ENCODE measurements at places on chromosomes 1 and 21.
A peak's percentile ranks its signal among the peaks of the same experiment; 100 is the strongest.

GRCh38 chr1:168227620-168228019 lies 1.8 kb downstream of the SFT2D2 start:
- peak; percentile 67 for DNase-seq

- DNase-seq = peak; percentile 92
Measured at GRCh38 chr1:55127827-55128343, 87.3 kb downstream of the USP24 start.

DNA sequence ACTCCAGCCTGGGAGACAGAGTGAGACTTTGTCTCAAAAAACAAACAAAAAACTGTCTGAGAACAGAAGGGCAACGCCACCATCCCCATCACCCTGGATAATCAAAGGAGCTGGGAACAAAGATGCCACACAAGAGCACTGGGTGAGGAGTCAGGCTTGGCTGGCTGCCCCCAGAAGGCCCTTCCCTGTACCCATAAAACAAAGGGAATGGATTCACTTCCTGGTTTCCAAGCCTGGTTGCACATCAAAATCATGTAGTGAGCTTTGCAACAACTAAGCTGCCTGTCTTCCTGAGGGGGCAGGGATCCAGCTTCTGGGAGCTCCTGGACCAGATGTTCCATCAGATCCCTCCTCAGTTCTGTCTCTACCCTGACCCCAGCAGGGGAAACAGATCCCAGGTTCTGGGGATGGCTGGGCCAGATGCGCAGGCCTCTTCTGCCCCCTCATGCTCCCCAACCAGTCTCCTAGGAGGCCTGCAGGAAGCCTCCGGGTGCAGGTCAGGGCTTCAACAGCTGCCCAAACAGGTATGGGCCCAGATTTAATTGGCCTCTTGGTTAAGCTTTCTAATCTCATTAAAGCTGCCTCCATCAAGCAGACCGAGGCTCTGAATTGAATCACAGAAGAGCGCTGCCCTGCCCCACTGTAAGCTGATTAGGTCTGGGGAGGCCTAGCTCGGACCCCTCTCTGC lies 97.8 kb downstream of the MRPL37 start:
- DNase-seq = no peak

DNA sequence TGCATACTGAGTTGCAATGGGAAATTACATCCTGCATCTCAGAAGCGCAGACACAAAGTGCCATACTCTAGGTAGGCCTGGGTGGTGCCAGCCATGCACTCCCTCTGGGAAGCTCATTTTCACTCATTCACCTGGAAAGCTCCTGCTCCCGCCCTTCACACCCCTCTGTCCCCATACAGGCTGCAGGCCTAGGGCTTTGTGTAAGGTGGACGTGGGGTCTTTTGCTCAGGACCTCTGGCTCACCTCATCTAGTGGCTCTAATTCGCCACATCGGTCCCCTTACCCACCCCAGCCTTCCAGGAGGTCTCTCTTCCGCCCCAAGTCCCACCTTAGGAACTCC lies 751 bp downstream of the MRPS15 start:
- no peak for DNase-seq

GRCh38 chr1:238350471-238350870 lies 459.7 kb upstream of the ZP4 start:
- DNase-seq = no peak

GRCh38 chr1:202014915-202015661 lies 4.7 kb downstream of the ELF3 start:
- DNase-seq = no peak

GRCh38 chr1:196619721-196620120 lies 11.5 kb upstream of the KCNT2 start:
- no peak for DNase-seq

- DNase-seq = no peak
Measured at GRCh38 chr21:44753357-44753756, 42.0 kb upstream of the TSPEAR start.

DNA sequence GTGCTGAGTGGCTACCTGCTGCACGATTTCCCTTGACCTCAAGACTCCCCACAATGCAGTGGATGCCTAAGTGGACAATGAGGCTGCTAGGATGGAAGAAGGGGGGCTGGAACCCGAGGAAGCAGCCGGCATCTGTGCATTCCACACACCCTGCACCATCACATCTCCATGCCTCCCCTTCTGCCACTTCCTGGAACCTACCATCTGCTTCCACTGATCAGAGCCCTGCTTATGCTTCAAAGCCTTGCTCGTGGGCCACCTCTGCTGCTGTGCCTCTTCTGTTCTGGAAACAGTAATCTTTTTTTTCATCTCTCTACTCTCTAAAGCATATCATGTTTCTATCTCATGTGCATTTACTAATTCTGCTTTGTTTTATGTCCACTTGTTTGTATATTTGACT lies 66.2 kb upstream of the WDR26 start:
- no peak for DNase-seq

DNA sequence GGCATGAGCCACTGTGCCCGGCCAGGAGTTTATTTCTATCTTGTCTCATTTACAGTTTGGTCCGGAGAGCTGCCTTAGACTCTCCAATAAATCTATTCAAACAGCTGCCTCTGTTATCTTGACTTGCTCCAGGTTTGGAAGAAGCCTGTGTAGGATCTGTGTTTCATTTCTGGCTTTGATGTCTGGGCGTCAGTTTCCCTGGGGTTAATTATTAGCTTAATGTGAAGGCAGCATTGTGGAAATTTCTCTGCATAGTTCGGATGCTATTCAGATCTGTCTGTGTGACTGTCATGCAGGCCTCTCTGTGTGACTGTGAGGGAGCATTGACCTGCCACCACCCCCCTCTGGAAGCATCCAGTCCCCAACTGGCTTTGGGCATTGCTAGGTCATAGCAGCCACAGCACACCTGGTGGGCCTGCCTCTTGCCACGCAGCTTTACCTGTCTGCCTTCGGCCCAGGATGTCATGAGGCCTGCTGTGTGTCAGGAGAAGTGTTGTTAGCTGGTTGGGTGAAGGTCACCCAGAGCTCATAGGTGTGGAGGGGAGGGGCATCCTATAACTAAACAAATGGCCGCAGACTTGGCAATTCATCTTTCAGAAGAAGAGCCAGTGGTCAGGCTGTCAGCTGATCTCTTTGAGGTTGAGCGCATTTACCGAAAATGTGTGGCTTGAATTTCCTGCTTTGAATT lies 9.8 kb downstream of the IFNGR2 start:
- DNase-seq = no peak

DNA sequence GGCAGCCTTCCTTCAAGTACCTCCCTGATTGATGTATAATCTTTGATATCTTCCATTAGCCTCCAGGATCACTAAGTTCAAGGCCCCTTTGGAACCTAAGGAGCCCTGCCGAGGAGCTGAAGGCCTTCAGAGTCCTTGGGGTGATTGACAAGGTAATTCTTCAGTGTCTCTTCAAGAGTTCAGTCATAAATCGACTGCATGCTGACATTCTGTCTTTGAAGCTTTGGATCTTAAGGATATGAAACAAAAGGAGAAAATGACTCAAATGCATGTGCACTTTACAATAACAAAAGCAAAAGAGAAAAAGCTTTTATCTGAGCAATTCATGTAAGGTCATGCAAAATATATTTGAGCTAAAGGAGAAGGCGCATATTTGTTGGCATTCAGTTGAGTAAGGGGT lies 125.3 kb downstream of the RPS6KC1 start:
- no peak for DNase-seq

- DNase-seq = peak; percentile 69
Measured at GRCh38 chr1:157147906-157148700, 9.9 kb upstream of the ETV3 start.

GRCh38 chr1:78210175-78210574 lies 164.4 kb downstream of the GIPC2 start:
- peak; percentile 77 for DNase-seq

GRCh38 chr1:25038699-25039098 lies 108.6 kb upstream of the RUNX3 start:
- DNase-seq = no peak

DNA sequence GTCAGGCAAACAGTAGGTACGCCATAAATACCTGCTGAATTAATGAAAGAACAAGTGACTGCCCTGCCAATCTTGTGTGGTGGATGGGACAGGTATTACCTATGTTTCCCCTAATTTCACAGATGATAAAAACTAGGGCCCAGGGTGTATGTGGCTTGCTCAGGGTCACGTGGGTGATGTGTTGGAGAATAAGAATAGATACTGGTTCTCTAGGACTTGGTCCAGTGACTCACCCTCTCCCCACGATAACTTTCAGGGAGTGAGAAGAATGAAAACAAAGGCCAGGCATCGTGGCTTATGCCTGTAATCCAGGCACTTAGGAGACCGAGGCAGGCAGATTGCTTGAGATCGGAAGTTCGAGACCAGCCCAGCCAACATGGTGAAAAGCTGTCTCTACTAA lies 26.7 kb downstream of the SLC26A9 start:
- peak; percentile 80 for DNase-seq

GRCh38 chr1:166814611-166815010 lies 24.7 kb upstream of the POGK start:
- DNase-seq = peak; percentile 63

DNA sequence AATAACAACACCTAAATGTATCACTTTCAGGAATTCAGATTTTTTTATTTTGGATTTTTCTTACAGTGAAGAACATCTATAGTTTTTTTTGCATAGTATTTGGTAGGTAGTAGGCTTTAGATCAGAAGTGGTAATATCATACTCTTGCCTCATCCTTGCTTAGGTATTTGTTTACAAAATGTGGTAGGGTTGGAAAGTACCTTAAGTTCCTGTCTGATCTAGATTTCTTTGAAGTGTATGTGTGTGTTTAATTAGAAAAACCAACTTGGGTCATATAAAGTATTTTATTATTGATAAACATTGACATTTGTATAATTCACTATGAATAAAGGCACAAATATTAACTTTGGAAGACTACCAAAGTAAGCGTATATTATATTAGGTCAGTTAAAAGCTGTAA lies 85.3 kb upstream of the GPR88 start:
- peak; percentile 47 for DNase-seq

GRCh38 chr1:241934201-241934848 lies 23.2 kb upstream of the BECN2 start:
- peak; percentile 89 for DNase-seq

- DNase-seq = no peak
Measured at GRCh38 chr1:184790642-184791549, 36.2 kb upstream of the EDEM3 start.

DNA sequence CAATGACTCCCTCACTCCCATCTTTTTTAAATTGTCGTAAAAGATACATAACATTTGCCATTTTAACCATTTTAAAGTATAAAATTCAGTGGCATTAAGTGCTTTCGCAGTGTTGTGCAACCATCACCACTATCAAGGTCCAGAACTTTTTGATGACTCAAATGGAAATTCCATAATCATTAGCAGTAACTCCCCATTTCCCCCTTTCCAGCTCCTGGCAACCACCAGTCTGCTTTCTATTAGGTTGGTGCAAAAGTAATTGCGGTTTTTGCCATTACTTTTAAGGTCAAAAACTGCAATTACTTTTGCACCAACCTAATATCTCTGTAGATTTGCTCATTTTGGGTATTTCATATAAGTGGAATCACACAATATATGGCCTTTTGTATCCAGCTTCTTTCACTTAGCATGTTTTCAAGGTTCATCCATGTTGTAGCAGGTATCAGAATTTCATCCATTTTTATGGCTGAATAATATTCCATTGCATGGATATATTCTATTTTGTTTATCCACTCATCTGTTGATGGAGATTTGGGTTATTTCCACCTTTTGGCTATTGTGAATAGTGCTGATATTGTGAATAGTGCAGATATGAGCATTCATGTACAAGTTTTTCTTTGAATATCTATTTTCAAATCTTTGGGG lies 159.7 kb downstream of the HIVEP3 start:
- DNase-seq = peak; percentile 84

- no peak for DNase-seq
Measured at GRCh38 chr1:118290571-118290970, 105.5 kb upstream of the SPAG17 start.

DNA sequence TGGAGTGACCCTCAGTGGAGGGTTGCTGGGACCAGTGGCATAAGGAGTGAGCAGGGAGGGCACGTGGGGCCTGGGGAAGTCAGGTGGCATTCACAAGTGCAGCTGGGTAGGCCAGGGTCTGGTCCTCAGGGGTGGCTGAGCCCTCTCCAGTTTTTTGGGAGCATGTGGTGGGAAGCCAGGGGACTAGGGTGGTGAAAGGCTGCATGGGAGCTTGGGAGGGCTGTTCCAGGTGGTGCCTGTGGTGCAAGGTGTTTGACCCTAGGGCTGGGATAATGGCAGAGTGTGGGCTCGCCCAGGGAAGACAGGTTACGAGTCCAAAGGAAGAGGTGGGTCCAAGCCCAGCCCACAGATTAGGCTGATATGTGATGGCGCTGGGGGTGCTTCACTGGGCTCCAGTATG lies 30.5 kb downstream of the MAN1C1 start:
- no peak for DNase-seq

DNA sequence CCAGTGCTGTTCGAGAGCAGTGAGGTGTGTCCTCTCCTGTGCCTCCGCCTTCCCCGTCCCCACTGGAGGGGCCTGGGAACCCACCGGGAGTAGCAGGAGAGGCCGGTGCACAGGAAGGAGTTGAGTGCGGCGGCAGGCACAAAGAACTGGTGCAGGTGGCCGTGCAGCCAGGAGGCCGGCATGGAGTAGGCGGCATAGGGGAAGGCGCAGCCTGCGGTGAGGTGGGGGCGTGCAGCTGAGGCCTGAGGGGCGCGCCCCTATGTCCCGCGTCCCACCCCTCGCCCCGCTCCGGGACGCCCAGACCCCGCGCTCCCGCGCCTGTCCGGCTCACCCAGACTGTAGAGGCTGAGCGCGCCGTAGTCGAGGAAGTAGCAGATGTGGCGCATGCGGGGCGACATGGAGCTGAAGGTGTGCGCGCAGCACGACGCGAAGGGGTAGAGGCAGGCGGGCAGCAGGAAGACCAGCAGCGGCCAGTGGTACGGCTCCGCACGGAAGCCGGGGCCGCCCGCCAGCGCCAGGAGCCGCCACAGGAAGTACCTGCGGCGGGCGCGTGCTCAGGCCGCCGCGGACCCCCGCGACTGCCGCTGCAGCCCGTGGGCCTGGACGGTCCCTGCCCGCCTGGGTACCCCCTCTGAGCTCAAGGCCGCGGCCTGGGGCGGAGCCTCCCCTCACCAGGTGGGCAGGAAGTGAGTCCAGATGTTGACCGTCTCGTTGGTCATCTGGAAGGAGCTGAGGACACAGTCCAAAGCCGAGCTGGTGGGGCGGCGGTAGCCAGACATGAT lies 2.2 kb downstream of the PAQR6 start:
- DNase-seq = no peak

All from M059J (cell line).